ENCODE measurements at places on chromosomes 3 and 15. TPM values are rescaled to one million over a fixed set of nuclear protein-coding genes. Genes with fewer than 3 reads are reported as not detected.

The TEX55 gene
- total RNA-seq = not detected

DNA sequence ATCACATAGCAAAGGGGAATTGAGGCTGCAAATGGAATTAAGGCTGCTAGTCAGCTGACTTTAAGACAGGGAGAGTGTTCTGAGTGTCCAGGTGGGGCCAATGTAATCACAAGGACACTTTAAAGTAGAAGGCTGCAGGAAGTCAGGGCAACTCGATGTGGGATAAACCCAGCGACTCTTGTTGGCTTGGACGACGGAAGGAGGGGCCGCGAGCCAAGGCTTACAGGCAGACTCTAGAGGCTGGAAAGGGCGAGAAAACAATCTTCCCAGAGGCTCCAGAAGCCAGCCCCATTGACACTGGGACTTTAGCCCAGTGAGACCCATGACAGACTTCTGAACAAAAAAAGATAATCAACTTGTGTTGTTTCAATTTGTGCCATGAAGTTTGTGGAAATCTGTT lies 12.9 kb upstream of the MUSTN1 start:
- H3K27ac ChIP-seq = no peak overlapping the region
- H3K4me3 ChIP-seq = no peak overlapping the region
- no peak for DNase-seq
- no peaks in the 10 kb centered on the region for H3K27me3 ChIP-seq
- H3K4me1 ChIP-seq = no peaks in the 10 kb centered on the region

GRCh38 chr15:58547628-58548307 lies 116.0 kb downstream of the LIPC start:
- no peak overlapping the region for H3K27ac ChIP-seq
- no peaks in the 10 kb centered on the region for H3K36me3 ChIP-seq
- no peak overlapping the region for H3K4me3 ChIP-seq
- H3K27me3 ChIP-seq = no peaks in the 10 kb centered on the region
- H3K4me1 ChIP-seq = peaks cover 58% of the 10 kb centered on the region

DNA sequence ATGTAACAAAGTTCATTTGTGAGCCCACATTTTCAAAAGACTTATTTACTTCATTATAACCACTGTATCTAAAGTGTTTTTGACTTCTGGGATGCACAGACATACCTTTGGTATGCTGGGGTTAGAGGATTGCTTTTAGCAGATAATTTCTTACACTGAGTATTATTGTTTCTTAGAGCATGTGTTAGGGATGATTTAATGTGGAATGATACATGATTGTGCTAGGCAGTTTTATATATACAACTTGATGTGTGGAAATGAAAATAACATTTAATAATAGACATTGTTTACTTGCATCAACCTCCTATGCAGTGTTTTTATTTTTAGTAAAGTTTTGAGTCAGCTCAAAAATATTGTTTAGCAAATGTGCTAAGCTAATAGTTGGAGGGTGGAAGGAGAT lies 3.4 kb downstream of the KIF23 start:
- no peak overlapping the region for H3K4me3 ChIP-seq
- H3K36me3 ChIP-seq = peaks cover 49% of the 10 kb centered on the region
- H3K27ac ChIP-seq = no peak overlapping the region
- peaks cover 34% of the 10 kb centered on the region for H3K4me1 ChIP-seq

GRCh38 chr15:69117431-69117871 lies 43.0 kb upstream of the GLCE start:
- peaks cover 36% of the 10 kb centered on the region for H3K27me3 ChIP-seq
- H3K4me1 ChIP-seq = peaks cover 13% of the 10 kb centered on the region
- H3K4me3 ChIP-seq = no peak overlapping the region
- DNase-seq = no peak
- H3K36me3 ChIP-seq = no peaks in the 10 kb centered on the region

GRCh38 chr3:107328069-107328468 lies 49.2 kb upstream of the CCDC54 start:
- no peak for DNase-seq
- H3K4me3 ChIP-seq = no peak overlapping the region
- no peaks in the 10 kb centered on the region for H3K27me3 ChIP-seq
- H3K36me3 ChIP-seq = no peaks in the 10 kb centered on the region
- no peaks in the 10 kb centered on the region for H3K4me1 ChIP-seq

GRCh38 chr15:92510163-92510882 lies 116.6 kb downstream of the ST8SIA2 start:
- peaks cover 10% of the 10 kb centered on the region for H3K27me3 ChIP-seq
- H3K36me3 ChIP-seq = no peaks in the 10 kb centered on the region
- H3K4me1 ChIP-seq = no peaks in the 10 kb centered on the region

- no peaks in the 10 kb centered on the region for H3K36me3 ChIP-seq
- no peak for DNase-seq
- H3K4me1 ChIP-seq = peaks cover 13% of the 10 kb centered on the region
- H3K4me3 ChIP-seq = no peak overlapping the region
These were observed 559.4 kb upstream of the KCNMB2 start for GRCh38 chr3:177976866-177977265.

- H3K4me1 ChIP-seq = no peaks in the 10 kb centered on the region
- no peak overlapping the region for H3K27ac ChIP-seq
- peaks cover 23% of the 10 kb centered on the region for H3K36me3 ChIP-seq
- no peak for DNase-seq
- H3K27me3 ChIP-seq = no peaks in the 10 kb centered on the region
These were observed 47.1 kb downstream of the PARP14 start for GRCh38 chr3:122727766-122728165.

All from activated T-cell treated with anti-CD3 and anti-CD28 coated beads, Interleukin-2, amount 50 U/mL, for 72 hours (primary cell).